H9 (cell line): ENCODE measurements at places on chromosomes 12 and 14.

GRCh38 chr14:63663428-63664341, 22.0 kb upstream of the WDR89 start:
- no peak for DNase-seq

DNA sequence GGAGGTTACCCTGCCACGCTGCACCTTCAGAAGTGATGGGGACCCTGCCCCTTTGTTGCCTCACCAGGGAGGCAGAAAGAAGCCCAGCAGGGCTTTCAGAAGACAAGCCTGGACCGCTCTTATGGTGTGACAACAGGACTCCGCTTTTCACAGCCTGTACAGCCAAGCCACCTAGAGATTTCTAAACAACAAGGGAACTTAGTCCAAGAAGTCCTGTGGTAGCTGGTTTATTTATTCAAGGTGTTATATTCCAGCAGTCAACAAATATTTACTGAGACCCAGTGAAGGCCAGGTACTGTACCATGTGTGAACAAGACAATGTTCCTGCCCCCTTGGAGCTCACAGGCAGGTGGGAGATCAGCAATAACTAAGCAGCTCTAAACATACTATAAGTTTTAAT, 4.0 kb upstream of the TMEM229B start:
- DNase-seq = no peak

DNA sequence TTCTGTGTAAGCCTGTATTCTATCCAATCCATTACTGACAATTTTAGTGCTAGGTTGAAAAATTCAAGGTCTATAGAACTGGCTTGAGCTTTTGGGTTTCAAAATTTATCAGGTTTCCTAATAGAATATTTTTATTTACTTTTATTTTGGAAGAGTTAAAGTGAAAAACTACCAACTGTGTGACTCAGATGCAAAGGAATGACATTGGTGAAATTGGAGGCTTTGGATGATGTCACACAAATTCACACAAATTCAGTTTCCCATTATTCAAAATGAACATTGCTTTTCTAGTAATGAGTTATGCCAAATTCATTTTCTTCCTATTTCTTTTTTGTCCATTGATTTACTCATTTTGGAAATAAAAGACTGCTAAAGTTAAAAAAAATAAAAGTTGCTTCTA, 186.9 kb downstream of the ALX1 start:
- DNase-seq = no peak

DNA sequence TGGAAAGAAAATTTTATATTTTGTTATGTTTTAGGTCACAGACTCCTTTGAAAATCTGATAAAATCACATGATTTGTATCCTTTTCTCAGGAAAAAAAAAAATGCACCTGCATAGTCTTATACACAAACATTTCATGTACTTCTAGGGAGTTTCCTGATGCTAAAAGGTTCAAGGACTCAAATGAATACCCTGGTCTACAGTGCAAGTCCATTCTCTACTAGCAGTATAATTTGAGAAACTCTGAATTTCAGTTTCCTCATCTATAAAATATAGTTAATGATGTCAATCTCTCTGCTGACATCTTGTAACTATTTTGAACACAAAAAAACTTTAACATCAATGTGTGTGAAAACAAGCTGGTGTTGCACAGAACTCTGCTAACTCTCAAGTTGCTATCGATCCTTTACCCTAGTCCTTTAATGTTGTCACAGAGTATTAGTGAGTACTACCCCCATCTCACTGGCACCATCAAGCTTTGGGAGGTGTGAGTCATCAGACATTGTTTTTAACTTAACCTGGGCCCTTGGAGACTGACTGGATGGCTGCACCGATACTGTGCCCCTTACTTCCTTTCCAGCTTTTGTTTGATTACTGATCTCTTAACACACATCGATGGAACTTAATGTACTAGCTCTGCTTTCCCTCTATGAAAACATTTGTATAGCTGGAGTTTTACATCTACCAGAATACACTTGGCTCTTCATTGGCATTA, 251.9 kb upstream of the SOX5 start:
- no peak for DNase-seq

- DNase-seq = no peak
Observed at GRCh38 chr12:38149395-38150073, 167.0 kb upstream of the ALG10B start.
